ENCODE measurements at places on chromosomes 7 and 10.
A peak's percentile ranks its signal among the peaks of the same experiment; 100 is the strongest.

DNA sequence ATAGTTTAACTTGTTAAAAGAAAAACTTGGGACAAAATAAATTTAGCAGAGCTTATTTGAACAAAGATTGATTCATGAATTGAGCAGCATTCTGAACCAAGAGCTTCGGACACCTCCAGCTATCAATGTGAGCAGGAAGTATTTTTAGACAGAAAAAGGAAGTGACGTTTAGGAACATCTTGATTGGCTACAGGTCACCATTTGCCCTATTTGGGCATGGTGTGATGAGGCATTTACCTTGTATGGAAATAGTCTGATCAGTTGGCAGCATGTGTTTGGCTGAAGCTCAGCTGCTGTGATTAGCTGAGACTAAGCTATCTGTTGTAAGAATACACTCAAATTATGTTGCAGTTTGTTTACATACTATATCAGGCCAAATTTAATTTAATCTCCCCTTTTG lies 185.1 kb downstream of the ATRNL1 start:
- DNase-seq = no peak

DNA sequence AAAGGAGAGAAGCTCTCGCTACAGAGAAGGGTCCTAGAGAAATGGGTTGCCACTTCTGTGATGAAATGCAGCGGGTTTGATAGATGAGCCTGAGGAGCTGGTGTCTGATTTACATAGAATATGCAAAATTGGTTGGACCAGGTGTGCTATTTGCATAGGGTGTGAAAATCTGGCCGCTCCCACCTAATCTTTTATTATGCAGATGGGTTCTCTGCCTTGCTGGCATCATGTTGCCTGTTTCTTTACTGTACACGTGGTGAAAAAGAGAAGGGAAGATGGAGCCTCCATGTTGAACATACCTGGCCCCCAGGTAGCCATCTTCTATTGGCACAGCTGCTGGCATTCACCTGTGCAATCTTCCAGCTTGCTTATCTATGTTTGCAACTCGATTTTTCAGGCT lies 212.2 kb downstream of the ANKRD7 start:
- no peak for DNase-seq

DNA sequence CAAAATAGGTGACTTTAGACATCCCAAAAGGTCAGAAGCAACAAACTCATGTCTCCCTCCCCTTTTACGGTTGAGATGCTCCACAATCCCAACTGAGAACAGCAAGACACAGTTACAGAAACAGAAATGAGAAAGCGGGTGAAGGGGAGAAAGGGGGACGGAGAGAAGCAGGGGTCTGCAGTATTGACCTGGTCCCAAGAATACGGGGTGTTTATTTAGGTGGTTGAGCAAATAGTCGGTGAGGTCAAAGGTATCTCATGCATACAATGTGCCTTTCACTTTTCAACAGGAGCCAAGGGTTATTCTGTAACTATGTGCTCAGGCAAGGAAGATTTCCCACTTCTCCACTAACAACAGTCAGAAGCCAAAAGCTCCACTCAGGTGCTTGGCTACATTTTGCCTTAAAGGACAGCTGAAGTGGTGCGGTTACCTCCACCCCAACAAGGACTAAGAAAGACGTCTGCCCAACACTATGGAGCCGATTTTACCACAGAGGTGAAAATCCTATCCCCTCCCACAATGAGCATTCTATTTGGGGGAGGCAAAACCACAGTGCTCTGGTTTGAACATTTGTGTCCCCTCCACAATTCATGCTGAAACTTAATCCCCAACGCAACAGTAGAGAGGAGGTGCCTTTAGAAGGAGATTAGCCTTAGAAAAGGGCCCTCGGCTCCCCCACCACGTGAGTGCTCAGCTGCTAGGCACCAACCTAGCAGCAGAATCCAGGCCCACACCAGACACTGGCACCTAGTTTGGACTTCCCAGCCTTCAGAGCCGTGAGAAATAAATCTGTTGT lies 77.9 kb downstream of the PARD3 start:
- DNase-seq = no peak

DNA sequence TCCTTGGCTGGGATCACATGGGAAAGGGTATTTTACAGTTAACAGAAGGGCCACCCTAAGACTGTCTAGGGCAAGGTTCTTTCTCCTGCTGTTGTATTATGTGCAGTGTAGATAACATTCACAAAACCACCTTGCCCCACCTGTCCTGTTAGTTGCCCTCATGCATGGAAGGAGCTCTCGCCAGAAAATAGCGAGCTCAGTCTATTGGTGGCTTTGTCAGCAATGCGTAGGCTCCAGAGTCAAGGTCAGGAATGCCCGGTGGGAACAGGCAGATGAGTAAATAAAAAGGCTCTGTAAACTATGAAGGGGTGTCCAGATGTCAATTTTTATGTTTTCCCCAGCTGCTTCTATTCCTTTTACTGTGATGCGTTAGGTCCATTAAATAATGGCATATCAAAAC lies 107.1 kb upstream of the WDR11 start:
- DNase-seq = no peak

DNA sequence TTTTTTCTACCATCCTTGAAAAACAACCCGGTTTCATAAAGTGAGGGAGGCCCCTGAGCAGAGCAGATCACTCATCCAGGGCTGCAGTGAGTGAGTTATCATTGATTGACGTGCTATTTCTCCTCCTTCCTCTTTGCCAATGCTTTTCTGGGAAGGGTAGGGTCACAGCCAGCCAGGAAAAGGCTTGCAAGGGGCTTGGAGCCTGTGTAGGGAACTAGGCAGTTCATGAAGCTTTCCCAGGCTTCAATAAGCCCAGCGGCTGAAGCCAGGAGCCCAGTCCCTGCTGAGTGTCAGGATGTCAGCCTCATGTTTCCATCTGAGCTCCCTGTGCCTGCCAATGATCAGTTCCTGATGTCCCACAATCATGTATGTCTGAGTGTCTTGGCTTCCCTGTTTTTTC lies 584.7 kb downstream of the GALNT17 start:
- DNase-seq = no peak

DNA sequence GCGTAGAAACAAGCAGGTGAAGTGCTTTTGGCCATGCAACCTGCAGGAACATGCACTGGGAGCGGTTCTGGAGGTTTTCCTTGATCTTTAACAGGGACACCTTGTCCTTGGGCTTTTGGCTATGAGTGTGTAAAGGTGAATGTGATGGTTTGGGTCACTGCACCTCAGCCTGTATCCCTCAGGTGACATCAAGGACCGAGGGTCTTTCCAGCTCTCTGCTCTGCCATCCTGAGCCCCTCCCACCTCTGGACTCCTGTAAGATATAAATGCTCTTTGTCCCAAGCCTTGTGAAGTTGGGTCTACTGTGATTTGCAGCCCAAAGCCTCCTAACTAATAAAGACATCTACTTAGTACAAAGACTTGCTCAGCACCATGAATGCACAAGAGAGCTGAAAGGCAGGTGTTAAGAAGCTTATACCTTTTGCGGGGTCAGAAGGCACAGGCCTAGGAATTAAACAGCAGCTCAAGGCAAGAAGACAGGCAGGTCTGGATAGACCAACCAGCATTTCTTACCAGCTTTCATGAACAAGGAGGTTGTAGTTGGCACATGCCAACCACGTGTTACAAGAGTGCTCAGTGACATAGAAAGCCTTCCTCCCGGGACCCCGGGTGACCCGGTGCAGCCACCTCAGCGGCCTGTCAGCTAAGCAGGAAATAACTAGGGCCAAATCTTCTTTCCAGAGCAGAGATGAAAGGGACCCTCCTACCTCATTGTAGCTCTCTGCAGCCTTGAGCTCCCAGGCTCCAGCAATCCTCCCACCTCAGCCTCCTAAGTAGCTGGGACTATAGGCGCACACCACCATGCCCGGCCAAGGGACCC lies 89.9 kb downstream of the CARD11 start:
- no peak for DNase-seq

- DNase-seq = no peak
Measured at GRCh38 chr7:40761762-40762560, 627.2 kb downstream of the SUGCT start.

DNA sequence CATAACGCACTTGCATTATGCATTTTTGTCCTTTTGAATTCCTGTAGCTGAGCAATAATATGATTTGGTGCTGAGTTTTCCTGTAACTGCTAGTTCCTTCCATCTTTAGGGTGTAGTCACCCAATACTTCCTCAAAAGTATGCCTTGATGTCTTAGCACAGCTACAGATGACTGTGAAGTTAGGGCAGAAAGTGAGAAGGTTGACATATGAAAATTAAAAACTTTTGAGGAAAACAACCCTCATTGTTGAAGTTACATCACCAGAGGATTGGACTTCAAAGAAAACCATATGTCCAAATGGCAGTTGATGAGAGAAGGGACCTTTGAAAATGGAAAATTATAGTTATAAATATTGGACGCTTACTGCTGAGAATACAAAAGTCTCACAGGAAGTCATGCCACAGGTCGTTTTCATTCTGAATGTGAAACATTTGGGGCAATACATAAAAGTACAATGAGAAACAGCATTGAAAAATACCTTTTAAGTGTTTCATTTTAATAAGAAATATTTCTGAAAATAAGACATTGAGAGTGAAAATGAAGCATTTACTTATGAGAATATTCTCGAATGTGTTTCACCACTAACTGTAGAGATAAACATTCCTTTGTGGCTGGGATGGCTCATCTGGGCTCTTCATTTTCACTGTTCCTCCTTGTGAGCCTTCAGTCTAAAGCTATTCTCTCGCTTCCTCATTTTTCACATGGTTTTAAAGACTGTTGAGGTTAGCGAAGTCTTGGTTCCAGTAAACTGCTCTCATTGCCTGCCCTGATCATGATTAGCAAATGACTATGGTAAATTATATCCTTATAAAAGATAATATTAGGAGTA lies 61.4 kb upstream of the NME8 start:
- DNase-seq = peak; percentile 80

DNA sequence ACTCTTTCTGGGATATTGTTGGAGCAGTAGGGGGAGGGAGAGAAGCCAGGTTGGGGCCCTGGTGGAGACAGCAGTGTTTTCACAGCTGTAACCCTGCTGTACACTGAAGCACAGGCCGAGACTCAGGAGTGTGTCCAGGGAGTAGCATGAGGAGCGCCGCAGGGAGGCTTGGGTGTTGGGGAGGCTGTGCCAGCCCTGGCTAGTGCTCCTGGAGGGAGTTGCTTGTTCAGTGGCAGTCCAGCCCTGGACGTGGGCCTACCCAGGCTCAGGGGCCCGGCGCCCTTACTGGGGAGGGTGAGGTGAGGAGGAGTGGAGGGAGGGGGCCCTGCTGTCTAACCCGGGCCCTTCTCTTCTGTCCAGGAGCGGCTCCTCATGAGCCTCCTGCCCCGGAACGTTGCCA lies 35.9 kb downstream of the ADCY1 start:
- DNase-seq = no peak

DNA sequence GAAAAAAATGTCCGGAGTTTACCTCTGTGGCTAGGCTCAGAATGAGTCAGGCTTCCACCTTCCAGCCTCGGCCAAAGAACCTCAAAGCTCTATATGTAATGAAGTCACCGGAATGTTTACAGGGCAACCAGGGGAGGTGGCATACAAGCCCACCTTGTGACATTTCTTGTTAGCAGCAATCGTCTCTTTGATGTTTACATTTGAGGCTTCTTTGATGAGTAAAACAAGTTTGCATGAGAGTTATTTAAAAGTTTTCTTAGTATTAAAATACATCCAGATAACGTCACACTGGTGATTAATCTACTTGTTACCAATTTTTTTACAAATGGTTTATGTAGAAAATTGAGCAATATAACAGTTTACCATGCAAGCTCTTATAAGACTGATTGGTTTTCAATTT lies 133.1 kb upstream of the ADAM12 start:
- no peak for DNase-seq

- no peak for DNase-seq
Measured at GRCh38 chr10:67156239-67156638, 230.4 kb downstream of the LRRTM3 start.

GRCh38 chr7:143015926-143016490 lies 10.9 kb downstream of the OR9A2 start:
- no peak for DNase-seq

DNA sequence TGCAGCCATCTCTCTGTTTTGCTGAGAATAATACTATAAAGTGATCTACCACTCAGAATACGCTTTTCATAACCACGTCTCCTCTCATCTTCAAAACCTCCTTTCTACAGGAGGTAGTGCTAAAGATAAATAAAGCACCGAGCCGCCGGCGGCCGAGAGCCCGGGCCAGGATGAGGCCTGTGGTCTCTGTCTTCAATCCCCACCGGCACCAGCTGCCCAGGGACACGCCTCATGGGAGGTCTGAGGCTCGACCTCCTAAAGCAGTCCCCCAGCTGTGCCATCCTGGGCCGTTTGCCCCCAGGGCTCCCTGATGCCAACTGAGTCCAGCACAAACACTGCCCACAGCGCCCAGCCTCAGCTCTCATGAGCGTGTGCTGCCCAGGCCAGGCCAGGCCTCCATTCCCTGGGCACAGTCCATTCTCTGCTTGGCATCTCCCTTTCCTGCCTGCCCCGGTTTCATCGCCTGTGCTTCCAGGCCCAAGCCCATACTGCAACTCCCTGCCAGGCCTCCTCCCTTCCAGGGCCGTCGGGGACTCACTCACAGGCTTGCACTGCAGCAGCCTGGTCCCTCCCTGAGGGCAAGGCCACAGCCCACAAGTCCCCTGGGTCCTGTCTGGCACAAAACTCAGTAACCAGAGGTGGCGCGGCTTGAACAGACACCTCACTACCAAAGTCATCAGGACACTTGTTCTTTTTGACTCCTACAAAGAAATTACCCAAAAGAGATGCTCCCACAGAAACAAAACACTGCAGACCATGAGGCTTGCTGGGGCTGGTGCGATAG lies 2.5 kb downstream of the INTS1 start:
- peak; percentile 0 for DNase-seq

GRCh38 chr10:101106351-101106750 lies 24.7 kb upstream of the TLX1 start:
- no peak for DNase-seq

- no peak for DNase-seq
Measured at GRCh38 chr7:139656387-139656786, 121.4 kb downstream of the HIPK2 start.

- DNase-seq = no peak
Measured at GRCh38 chr7:67917437-67917755, 920.8 kb downstream of the TYW1 start.

GRCh38 chr10:11631890-11632587 lies 20.6 kb upstream of the USP6NL start:
- DNase-seq = no peak

GRCh38 chr10:5595994-5596471 lies 70.4 kb downstream of the ASB13 start:
- DNase-seq = no peak

GRCh38 chr10:119113751-119114732 lies 10.1 kb downstream of the DENND10 start:
- peak; percentile 95 for DNase-seq

DNA sequence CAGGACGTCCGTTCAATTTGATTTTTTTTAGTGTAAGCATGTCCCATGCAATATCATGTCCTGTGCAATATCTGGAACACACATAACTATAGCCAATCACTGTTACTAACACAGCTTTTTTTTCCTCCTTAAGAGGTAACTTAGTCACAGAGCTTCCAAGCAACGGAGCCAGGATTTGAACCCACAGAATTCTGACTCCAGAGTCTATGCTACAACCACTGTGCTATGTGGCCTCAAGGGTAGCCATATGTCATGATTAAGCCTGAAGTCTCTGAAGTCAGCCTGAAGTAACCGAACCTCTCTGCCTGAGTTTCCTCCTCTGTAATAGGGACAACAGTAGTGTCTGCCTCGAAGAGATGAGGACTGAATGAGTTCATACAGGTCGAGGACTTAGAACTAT lies 42.2 kb upstream of the TCF7L2 start:
- no peak for DNase-seq

- no peak for DNase-seq
Measured at GRCh38 chr10:111872591-111872990, 311.0 kb downstream of the GPAM start.

GRCh38 chr7:28013019-28013418 lies 167.6 kb downstream of the JAZF1 start:
- DNase-seq = no peak
